ENCODE measurements at places on chromosomes 3 and 15.
A peak's percentile ranks its signal among the peaks of the same experiment; 100 is the strongest.

- no peak for DNase-seq
These were observed 1.4 kb downstream of the DLG1 start for GRCh38 chr3:197297002-197297401.

DNA sequence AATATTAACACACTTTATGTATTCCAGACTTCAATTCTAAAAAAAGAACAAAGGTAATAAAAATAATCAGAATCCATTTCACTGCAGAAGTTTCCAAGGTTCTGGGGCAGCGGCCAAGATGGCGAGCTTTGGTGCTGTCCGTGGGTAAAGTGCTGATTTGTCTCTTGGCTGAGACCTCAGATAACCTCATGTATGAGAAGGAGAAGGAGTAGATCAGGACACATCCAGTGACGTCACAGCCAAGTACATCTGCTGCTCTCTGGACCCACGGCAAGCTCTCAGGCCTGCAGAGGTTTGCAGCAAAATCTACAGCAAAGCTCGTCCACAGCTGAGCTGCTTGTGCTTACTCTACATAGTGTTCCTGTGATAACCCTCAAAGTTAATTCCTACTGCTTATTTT, 165.7 kb downstream of the MAGI1 start:
- no peak for DNase-seq

DNA sequence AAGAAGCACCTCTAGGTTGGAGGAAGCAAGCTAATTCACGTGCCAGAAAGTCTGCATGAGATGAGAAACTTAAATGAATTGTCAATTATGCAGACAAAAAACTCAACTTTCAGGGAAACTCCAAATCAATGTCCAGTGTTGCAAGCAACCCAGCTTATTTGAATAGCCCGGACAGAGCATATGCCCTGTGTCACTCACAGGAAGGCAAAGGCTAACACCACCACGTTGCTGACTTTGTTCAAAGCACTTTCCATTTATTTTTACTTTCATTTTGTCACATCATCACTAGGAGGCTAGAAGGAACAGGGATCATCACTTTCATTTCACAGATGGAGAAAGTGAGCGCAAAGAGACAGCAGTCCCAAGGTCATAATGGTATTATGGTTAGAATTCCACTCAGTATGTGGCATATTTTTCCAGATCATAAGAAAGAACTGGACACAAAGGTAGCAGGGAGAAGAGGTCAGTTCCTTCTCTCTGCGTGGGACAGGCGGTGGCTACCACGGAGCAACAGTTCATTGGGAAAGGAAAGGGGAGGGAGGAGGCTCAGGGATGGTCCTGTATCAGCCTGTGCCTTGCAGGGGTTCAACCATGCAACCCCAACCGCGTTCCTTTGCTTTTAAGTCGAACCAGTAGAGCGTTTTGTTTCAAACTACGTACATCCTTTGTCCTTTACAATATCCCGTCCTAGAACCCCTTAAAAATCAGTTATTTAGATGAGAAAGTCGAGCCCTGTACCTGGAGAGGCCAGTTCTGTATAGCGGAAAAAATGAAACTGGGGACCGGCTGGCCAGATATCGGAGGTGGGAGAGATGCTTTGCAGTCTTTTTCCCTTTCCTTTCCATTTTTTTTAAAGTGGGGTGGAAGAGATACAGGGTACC, 1.1 kb downstream of the HEG1 start:
- DNase-seq, result no peak

DNA sequence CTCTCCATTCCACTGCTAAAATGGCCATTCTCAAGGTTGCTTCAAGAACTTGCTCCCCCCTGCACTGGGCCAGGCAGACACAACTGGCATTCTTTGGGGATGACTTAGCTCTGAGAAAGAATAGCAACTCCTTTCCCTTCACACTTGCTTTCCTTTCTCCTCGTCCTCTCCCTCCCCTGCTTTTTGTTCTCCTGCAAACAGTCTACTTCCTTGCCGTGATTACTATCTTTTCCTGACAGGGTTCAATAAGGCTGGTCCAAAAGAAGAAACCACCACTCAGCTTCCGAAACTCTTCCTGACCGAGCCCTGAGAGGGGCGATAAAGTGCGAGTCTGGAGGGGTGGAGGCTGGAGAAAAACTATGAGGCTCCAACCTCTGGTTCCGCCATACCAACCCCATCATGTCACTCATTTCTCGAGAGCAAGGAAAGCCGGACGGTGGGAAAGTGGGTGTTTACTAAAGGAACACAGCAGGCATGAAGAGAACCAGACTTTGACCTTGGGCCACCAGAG, 5.0 kb downstream of the AMOTL2 start:
- DNase-seq, result no peak

DNA sequence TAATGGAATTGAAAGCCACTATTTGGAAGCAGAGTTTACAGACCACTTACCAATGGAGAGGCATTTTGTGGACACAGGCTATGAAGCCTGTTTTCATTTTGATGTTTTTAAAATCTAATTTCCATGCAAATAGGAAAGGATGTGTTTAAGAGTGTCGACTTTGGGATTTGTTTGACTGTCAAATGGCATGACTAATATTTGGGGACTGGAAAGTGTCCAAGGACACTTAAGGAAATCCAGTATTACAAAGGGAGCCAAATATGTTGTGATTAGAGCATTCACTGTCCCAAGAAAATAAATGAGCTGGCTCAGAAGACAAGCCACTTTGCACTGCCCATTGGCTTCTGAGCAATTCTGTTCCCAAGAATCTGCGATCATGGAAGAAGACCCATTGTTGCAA, 34.0 kb upstream of the SLC6A11 start:
- no peak for DNase-seq

DNA sequence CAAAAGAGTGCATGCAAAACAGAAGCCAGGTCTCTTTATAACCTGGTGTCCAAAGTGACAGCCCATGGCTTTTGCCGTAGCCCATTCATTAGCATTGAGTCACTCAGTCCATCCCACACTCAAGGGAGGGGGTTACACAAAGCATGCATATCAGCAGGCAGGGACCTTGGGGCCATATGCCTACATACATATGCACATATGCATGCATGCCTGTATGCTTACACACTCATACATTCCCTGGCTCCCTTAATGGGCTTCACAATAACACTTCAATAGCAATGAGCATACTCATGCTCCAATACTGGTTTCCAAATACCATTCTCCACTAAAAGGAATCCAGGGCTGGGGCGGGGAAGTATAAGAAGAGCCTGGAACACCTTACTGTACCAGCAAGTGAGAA, 22.0 kb downstream of the TRPM1 start:
- DNase-seq, result no peak

DNA sequence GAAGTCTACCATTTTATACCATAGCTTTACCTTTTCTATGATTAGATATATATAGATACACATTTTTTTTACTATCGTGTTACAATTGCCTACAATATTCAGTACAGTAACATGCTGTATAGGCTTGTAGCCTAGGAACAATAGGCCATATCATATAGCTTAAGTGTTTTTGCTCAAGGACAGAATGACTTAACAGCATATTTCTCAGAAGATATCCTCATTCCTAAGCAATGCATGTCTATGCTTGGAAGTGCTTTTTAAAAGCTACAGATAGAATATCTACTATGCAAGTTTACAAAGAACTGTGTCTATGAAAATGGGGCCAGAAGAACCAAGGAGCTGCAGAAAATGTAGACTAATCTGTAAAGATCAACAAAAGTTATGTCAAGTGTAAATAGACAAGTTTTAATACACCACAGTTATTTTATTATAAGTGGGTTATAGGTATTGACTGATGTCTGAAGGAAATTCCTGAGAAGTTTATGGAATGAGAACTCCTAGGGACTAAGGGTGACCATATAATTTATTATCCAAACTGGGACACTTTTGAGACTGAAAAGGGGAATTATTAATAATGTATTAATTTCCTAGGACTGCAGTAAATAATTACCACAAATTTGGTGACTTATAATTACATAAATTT, 138.7 kb upstream of the TGFBR2 start:
- DNase-seq, result no peak

- DNase-seq, result no peak
These were observed 363.4 kb upstream of the C2CD4B start for GRCh38 chr15:62528505-62528904.

DNA sequence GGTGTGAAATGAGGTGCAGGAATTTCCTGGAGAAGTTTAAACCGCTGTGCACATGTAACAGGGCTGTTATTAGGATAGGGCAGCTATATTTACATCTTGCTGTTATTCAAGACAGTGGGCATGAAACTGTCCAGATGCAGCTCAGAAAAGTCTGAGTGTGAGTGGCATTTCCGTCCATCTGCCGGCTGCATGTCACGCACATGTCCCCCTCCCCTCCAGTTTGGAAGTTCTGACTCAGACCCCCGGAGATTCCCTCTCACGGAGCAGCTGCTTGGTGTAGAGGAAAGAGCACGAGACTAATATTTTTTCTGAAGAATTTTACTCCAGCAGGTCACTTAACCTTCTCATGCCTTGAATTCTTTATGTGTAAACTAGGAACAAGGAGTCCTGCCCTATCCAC, 69.8 kb downstream of the FEM1B start:
- peak; percentile 87 for DNase-seq

DNA sequence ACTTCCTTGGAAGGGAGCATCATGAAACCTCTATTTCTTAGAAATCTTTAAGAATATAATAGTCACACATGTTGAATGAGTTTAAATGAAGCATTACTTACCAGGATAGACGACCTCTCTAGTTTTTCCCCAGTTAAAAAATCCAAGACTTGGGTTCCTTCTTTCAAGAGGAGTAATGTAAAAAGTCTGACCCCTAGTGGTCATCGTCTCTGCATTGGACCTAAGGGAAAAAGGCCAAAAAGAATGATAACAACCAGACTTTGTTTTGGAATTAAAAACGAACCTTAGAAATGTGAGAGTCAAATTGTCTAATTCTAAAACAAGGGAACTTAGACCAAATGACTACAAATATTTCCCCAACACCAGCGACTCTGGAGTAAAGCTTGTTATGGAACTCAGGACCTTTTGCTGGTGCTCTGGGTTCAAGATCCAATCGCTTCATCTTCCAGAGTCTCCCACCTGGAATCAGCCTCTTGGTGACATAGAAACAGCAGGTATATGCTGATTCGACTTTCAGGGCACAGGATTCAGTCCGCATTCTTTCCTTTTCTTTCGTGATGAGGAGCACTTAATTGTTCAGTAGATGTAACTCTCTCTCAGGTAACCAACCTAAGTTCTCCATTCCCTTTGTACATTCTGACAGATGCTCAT, 214.8 kb upstream of the TPRG1 start:
- DNase-seq, result peak; percentile 45

Data from HTR-8/SVneo (cell line).